Astrocyte of the hippocampus (primary cell): ENCODE measurements at places on chromosomes 1 and 21.
A peak's percentile ranks its signal among the peaks of the same experiment; 100 is the strongest.

GRCh38 chr1:54853793-54854370 lies 33.1 kb downstream of the DHCR24 start:
- no peak for DNase-seq

- DNase-seq: no peak
These were observed 558.8 kb downstream of the KCNT2 start for GRCh38 chr1:196049407-196049806.

DNA sequence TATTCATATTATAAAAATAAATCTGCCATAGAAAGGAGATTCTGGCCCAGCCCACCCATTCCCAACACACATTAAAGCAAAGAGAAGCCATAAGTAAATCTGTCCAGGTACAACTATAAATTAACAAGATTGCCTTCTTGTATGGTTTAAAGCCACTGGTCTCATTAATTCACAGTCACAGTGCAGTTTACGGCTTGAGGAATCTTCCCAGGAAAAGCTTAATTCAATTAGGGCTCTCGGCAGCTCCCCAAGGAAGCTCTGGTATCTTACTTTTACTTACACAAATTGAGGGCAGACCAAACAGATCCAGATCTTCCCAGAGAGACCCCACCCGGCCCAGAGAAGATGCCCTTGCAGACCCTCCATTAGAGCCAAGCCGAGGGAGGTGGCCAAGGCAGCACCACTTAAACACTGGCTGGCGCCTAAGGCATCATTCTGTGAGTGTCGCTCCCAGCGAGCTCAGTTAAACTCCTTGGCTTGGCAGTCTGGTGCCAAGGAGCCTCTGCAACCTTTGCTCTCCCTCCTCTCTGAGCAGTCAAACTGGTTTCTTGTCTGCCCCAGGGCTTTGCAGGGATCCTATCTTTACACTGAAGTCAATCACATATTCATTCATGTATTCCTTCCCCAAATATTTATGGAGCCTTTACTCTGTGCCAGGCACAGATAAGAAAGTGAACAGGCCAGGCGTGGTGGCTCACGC lies 10.7 kb downstream of the SLC9A1 start:
- DNase-seq: no peak

DNA sequence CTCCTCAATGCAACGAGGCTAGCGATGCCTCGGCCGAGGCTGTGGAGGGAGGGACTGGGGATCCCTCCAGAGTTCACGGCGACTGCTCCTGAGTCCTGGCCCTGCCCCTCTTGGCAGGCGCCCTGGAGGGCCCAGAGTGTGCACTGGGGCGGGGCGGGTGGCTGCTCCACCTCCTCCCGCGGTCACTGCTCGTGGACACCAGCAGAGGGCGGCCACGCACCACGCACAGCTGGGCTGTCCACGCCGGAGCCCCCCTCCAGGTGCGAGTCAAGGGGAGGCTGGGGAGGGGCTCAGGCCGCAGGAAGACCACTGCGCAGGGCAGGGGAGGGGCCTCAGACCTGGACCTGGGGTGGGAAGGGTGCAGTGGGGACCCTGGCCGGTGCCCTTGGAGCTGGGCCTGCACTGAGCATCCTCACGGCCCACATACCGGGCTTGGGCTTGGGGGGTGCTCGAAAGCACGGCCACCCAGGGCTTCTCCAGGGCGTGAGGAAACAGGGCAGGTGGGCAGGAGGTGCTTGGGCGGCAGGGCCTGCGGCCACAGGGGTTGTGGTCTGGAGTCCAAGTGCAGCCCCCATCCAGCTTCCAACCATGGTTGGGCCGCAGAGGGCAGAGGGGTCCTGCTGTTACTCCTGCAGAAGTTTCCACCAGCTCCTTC lies 20.6 kb upstream of the TTC34 start:
- DNase-seq: peak; percentile 54

DNA sequence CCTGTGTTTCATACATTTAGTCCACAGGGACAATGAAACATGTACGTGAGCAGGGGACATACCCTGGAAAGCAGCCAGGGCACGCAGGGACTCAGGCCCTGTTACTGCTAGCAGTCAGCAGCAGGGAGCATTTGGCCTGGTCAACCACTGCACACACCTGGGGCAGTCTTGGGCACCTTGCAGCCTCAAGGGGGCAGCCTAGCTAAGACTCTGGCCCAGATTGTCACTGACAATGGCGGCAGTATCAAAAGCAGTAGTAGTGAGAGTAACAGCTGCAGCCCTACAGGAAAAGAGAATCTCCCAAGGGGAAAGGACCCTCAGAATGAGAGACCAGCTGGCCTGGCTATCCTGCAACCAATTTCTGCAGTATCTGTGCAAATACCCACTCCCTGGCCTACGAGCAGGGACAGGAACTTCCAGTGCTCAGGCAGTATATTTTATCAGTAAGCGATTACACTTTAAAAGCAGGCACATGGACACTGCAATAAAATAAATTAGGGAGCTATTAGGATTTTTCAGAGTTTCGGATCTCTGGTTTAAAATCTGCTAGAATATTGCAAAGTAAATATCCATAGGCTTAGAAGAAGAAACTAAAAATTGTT lies 475.6 kb downstream of the LTN1 start:
- DNase-seq: peak; percentile 68

- peak; percentile 89 for DNase-seq
These were observed 54.3 kb downstream of the ADARB1 start for GRCh38 chr21:45128613-45129188.

DNA sequence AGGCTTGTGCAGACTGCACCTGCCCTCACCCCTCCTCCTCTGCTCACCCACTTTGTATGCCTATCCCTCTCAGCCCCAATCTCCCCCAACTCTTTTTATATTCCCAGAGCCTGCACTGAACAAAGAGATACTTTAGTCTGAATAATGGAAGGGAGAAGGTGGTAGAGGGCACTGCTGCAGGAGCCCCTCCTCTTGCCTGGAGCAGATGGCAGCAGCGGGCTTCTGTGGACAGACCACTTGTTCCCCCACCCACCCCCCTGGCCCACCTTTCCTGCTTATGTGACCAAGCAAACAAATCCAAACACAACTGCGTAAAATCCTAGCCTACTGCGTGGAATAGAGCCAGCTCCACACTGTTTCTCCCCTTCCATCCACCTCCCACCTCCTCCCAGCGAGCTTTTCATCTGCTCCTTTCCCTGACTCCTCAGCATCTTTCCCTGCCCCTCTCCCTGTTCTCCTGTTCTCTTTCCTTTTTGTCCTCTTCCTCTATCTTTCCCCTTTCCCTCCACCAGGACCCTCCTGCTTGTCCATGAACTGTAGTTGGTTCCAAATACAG lies 27.5 kb downstream of the RGS8 start:
- no peak for DNase-seq

DNA sequence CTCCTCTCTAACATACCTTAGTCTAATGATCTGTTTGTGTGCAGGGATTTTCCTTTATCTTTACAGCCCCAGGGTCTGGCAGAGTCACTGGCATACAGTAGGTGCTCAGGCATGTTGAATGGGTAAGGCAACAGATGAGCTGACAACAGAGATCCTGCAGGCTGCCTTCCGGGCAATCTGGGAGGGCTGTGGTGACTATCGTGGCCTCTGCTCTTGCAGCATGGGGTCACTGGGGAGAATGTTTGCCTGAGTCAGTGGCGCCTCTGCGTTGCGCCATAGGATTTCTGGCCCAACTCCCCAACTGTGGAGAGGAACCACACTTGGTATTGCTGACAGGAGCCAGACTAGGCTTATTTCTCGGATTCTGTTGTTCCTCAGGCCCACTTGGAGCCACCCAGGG lies 93.8 kb downstream of the LAMC2 start:
- no peak for DNase-seq

- DNase-seq: no peak
These were observed 163.9 kb downstream of the SLC45A1 start for GRCh38 chr1:8481650-8482380.

DNA sequence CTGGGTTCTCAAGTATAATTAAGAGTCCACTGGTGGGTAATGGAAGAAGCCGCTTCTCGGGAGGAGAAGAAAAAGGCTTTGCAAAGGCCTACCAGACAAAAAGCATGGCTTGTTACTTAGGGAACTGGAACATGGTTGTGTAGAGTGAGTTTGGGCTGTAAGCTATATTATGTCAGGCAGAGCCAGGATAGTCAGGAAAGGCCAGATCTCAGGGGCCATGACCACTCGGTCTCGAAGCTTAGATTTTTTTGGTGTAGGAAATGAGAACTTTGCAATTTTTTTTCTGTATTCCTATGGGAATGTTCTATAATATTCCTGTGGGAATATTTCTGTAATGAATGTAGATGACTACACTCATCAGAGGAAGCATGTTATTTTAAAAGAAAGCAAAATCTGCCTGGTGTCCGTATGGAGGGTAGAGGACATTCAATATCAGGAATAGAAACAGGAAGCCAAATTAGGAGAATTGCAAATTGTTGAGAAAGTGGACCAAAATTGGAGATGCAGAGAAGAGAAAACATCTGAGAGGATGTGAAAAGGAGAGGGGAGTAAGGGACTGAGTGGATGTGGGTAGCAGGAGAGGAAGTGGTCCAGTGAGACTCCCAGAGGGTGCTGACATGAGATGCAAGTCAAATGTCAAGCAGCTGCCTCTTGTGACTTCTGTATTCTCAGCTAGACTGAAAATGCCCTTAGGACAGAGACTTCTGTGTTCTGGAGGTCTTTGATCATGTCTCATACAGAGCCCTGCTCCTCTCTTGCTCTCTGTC lies 45.2 kb upstream of the HAO2 start:
- DNase-seq: no peak

DNA sequence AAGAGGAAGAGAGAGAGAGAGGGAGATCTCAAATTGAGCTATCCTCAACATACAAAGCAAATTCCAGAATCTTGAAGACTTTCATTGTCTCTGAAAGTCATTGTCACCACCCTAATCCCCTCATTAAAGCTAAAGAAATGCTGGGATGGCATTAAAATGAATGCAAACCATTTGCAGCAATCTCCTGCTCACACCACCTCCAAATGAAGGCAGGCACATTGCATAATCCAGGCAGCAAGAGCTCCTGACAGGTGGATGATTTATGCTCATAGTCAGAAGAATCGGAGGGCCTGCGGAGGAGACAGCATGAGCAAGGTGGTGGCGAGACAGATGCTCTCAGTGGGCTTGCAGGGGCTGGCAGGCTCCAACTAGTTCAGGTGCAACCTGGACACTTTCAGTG lies 90.2 kb downstream of the ESRRG start:
- no peak for DNase-seq

- DNase-seq: peak; percentile 63
These were observed 70.2 kb upstream of the ERRFI1 start for GRCh38 chr1:8096105-8097011.

- DNase-seq: no peak
These were observed 34.4 kb downstream of the STUM start for GRCh38 chr1:226582966-226583365.

- peak; percentile 92 for DNase-seq
These were observed 46.7 kb downstream of the GALNT2 start for GRCh38 chr1:230113593-230114236.

- no peak for DNase-seq
These were observed 31.7 kb downstream of the ATP1A1 start for GRCh38 chr1:116404699-116405098.

DNA sequence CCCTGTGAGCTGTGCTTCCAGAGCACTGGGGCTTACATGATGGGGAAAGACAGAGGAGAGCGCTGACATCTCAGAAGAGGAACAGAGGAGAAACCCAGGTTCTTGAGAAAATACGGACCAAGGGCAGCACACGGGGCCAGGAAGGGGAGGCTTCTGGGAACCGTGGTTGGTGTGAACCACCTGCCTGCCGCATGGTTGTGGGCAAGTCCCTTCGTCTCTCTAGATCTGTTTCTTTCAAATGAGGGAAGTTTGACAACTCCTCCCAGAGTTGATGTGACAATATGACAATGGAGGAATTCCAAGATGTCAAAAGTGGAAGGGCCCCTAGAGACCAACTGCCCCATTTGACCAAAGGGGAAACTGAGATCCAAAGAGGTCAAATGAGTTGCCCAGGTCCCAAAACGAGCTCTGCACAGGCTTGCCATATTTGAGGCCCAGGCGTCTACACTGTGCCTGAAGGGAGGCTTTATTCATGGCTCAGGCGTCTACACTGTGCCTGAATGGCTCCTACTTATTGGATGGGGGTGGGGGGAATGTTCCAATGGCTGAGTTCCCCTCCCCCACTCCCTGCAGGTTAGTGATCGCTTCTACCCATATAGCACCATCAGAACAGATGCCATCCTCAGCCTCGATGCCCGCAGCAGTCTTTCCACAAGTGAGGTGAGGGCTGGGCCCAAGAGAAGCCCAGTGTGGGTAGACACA lies 11.2 kb downstream of the EXTL1 start:
- DNase-seq: no peak

DNA sequence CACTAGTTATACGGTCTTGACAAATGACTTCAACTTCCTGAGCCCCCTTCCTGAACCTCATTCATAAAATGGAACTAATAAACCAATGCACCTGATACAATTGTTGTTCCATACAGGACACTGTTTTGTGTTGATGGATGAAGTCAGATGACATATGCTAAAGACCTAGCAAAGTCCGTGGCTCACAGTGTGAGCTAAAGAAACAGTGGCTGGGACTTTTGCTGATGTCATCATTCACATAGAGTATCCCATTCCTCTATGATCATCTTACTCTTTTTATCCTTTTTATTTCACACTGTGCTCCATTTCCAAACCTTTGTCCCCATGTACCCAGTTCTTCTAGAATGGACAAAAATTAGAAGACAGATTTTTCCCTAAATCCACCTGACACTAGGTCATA lies 83.7 kb upstream of the KAZN start:
- no peak for DNase-seq

GRCh38 chr1:3553166-3553939 lies 58.0 kb downstream of the MEGF6 start:
- no peak for DNase-seq

DNA sequence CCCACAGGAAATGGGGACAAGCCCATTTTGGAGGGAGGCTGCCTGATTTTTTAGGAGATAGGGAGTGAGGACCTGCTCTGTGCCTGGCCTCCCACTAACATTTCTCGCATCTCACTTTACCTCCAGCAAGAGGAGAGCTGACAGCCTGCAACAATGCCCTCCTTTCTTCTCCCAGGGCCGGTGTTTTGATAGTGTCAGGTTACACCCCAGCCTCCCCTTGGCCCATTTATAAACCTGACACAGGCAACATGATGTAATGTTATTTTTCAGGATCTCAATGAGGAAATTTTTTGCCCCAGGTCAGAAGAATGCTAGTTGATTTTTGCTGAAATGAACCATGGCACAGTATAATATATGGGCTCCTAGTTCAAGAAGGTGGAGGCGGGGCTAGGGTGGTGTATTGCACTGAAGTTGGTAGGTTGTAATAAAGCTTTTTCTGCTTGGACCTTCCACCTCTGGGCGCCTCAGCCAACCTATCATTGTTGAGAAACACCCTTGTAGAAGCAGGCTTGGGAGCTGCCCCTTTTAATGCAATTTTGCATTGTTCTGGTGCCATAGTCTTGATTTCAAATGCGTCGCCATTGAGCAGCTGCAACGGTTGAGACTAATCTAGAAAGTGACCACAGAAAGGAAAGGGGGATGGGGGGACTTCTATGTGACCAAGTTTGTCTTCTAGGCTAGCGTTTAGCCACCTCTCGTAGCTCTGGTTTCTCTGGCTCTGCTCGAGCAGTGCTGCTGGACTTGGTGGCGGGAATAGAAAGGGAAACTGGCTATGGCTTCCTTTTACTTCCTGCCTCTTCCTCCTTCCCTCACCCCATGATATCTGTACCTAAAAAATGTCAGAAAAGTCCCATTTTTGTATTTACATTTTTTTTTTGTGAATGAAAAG lies 53.0 kb downstream of the PBX1 start:
- DNase-seq: peak; percentile 94
